Activated CD8-positive, alpha-beta memory T cell treated with anti-CD3 and anti-CD28 coated beads, Interleukin-2, amount 50 U/mL, for 4 hours (primary cell): ENCODE measurements at places on chromosomes 4 and X.

GRCh38 chrX:153317996-153318722 is 3.4 kb downstream of the PNMA6F start:
- no peak for DNase-seq

- no peak for DNase-seq
These were observed 616.2 kb upstream of the AADAT start for GRCh38 chr4:170705907-170706306.

GRCh38 chrX:1713296-1713695 is 98.4 kb downstream of the ASMT start:
- no peak for DNase-seq

DNA sequence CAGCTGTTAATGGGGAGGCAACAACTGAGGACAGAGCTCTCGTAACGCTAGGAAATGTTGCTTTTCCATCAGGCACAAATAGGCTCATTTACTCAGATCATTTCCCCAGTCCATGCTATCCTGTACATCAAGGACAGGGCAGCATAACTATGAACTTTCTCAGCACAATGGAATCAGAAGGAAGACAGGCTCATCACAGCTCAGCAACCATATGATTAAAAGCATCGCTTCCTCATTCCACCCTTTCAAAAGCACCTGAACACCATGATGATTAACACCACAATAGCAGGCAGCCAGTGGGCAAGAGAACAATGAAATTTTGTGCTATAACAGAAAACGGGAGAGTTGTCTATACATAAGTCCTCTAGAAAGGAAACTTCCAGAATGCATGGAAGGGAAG is 297.8 kb downstream of the ZNF674 start:
- no peak for DNase-seq

- DNase-seq, result peak; percentile 14
These were observed 118.2 kb downstream of the NAF1 start for GRCh38 chr4:163048447-163048846.

DNA sequence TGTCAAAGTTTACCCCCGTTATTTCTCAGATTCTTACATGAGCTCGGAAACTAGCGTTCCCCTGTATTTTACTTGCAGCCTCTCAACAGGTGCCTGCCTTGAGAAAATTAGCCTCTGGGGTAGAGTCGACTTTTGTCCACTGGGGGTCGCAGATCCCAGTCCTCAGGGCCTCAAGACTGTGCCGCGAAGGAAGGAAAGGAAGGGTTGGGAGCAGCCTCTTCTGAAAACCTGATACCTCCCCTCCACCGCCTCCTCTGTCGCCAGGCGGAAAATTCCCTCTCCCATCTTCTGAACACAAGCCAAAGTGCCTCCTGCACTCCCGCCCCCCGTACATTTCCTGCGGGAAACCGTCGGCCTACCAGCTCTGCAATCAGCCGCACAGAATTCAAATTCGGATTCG is 44.4 kb upstream of the TMSB15B start:
- DNase-seq, result peak; percentile 47

DNA sequence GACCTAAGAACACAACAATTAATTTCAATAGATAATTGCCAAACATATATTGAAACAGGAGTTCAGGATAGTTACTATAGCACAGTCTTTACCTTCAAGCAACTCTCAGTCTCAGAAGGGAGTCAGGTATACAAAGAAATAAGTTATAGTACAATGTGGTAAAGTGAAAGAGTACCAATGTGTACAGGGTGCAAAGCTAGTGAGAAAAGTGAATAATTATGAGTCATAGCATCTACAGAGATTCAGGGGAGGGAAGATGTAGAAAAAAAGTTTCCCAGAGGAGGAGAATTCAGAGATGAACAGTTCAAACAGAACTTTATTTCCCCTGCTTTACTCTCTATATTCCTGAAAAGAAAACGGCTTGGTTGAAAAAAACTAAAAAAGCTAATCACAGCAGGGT is 22.7 kb upstream of the DKK2 start:
- DNase-seq, result no peak

DNA sequence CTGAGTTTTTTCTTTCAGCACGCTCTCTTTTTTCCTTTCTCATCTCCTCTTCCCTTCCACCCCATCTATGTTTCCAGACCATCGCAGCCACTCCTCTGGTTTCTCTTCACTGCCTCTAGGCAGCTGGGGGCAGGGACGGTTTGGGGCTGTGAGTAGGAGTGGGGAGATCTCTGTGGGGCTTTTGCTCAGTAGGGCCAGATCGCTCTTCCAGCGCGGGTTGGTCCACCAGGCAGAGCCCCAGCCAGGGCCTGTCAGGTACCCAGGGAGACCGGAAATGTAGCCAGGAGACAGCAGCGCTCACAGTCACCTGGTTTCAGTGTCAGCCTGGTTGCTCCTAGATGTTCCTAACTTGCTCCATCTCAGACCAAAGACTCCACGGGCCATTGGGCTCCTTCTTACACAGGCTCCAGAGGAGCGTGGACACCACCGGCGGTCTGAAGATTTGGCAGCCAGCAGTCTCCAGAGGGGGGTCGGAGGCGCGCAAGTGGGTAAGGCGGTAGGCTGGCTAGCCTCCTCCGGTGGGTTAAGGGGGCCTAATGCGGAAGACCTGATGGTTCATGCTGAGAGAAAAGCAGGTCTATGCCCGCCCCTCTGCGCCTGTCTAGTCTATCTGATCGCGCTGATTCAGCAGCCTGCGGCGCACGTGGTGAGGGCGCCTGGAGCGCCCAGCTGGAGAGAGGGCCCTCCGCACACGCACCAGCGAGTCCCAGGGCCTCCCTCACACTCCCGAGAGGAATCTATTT is 1.8 kb downstream of the FGF5 start:
- no peak for DNase-seq

DNA sequence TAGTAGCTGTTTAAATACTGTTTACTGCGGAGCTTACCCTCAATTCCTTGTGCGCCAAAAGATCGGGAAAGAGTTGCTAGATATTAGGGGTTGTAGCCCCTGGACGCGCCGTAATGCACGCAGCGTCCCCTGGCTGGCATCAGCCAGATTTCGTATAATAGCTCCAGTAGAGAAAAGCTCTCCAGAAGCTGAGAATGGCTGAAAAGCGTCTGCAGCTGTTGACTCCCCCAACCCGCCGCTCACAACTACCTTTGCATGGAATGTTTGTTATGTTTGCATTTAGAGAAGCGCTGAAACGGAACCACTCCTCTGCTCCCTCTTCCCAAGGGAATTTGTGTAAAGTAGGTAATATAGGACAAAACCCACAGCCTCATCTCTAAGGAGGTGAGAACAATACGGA is 3.7 kb downstream of the DOCK11 start:
- DNase-seq, result no peak

DNA sequence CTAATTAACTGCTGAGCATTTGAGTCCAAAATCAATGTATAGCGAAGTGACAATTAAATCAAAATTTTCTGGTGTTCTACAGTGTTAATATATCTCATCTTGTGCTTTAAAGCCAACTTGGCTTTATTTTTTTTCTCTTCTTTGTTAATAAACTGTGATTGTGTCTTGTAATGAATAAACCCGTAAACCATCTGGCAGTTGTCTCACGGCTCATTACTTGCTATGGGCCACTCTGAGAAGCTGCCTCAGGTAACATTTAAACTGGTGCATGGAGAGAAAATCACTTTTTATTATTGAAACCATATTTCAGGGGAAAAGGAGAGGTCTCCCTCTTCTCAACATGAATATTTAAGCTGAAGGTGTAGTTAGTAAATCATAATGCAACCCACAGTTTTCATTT is 694.0 kb downstream of the KCTD8 start:
- DNase-seq, result no peak

- DNase-seq, result no peak
These were observed at the start of gene LRP2BP for GRCh38 chr4:185395238-185395955. TSS of gene LRP2BP (minus strand) at chr4:185395924. CDS start at chr4:185378186, 17,738 bp downstream.

DNA sequence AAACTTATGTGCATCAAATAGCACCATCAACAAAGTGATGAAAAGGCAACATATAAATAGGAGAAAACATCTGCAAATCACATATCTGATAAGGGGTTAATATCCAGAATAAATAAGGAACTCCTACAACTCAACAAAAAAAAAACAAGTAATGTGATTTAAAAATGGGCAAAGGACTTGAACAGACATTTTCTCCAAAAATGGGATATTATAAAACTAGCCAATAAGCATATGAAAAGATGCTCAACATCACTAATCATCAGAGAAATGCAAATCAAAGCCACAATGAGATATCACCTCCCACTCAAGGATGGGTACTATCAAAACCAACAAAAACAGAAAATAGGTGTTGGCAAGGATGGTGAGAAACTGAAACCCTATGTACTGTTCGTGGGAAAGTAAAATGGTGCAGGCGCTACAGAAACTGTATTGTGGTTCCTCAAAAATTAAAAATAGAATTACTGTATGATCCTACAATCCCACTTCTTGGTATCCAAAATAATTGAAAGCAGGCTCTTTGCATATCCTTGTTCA is 2.4 kb downstream of the DNAJB14 start:
- DNase-seq, result no peak

- DNase-seq, result no peak
These were observed 1.9 kb downstream of the NEUROG2 start for GRCh38 chr4:112513971-112514646.

GRCh38 chrX:45322382-45322781 is 121.7 kb upstream of the DIPK2B start:
- no peak for DNase-seq

DNA sequence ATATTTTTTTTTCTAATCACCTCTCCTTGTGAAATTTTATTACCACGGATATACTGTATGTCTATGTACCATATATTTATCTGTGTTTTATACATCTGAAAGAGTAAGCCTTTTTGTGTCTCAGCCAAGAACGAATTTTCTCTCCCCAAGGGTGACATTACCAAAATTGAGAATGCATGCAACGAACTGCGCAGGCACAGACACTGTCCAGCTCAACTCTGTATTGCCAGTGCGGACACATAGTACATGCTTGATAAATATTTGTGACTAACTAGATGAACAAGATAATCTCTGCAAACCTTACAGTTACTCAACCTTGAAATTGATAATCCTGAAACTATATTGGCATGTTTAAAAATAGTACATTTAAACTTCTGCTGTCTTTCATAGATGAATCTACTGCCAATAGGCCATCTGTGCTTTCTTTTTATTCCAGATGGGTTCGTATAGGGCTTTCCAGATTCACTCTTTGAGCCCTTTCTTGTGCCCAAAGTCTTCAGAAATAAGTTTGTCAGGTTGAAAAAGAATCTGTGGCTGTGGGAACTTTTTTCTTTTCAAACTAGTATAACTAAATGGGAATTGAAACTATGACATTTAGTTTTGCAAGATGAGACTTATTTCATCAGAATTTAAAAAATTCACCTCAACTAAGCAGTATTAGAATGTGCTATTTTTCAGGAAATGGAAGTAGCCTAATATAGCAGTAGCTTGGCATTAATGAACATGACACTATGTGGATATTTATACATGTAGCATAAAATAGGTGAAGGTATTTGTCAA is 38.9 kb downstream of the DTHD1 start:
- no peak for DNase-seq

GRCh38 chr4:107894138-107894603 is 37.2 kb upstream of the CYP2U1 start:
- DNase-seq, result no peak

DNA sequence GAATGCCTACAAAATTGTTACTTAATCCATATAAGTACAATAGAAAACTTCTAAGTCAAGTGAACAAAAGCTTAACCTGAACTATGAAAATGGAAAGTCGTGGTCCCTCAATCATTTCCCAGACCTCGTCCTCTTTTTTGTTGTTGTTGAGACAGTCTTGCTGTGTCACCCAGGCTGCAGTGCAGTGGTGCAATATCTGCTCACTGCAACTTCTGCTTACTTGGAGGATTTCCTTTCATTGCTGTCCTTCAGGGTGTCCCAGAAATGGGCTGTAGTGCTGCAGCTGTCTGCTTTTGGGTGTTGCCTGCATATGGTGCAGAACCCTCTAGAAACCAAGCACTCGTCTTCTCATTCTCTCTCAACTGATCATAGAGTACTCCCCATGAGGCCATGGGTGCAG is 75.0 kb upstream of the IL2 start:
- DNase-seq, result no peak

DNA sequence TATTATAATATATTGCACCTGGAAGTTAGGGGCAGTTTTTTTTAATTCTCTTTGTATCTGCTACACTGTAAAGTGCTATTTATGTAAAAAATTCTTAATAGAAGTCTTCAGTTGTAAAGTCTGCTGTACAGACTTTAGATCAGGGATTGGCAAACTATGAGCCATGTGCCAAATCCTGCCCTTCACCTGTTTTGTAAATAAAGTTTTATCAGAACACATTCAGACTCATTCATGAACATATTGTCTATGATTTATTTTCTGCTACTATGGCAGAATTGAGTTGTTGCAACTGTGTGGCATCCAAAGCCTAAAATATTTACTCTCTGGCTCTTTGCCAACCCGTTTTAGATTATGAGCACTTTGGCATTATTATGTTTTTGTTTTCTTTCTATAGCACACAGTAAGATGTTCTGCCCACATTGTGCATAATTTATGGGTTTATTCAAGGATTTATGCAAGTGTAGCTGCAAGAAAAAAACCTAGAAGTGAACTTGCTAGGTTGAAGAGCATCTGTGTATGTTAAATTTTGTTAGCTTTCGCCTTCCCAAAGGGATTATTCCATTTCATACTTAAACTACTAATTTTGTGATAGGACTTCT is 56.9 kb downstream of the CLCN3 start:
- no peak for DNase-seq

DNA sequence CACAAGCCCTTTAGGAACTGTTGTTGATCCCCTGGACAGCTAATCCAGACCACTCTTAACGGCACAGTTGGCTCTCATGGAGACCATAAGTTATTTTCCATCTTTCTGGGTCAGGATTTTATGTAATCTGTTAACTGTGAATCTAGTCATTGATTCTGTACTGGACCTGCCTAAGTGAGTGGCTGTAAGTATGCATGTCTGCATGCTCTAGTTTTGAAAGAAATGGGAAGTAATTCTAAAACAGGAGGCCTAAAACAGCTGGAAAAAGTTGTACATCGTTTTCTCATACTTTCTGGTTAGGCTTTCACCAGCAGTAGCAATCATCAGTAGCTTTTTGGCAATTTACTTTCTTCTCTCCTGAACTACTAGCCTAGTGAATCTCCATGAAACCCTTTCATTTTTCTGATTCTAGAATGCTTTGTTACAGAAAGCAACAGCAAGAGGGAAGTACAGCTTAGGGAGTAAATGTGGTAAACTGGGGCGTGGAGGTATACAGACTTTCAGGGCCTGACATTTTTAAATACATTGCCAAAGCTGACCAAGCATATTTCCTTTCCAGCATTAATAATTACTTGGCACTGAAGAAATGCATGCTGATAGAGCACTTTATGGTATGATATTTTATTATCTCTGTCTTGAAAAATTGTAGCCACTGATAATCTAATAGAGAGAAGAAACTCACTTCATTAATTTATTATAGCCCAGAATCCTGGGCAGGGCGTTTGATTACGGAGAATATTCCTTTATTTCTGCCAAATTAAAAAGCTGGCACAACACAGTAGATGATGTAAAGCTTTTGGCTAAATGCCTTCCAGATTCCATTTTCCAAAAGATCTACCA is 202.7 kb downstream of the BANK1 start:
- DNase-seq, result no peak

DNA sequence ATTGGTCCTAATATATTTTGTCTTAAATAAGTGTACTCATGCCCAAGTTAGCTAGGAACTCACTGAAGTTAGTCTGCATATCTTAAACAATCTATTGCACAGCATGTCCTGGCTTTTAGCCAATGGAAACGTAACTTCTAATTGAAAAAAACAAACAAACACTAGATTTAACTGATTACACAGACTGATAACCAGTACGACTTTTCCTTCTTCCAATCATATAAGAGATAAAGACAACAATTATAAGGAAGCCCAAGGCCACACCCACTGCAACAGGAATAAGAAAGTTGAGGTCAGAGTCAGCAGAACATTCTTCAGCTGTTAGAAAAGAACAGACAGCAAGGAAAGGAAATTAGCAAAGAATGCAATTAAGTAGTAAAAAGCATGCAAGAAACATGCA is 40.8 kb downstream of the LAMP2 start:
- no peak for DNase-seq

GRCh38 chr4:4406455-4407298 is 19.8 kb downstream of the NSG1 start:
- DNase-seq, result no peak
